NCI-H2029 (cell line): ENCODE measurements at places on chromosomes 2 and 18.

- no peak for DNase-seq
Measured at GRCh38 chr2:167287212-167287611, 398.9 kb downstream of the XIRP2 start.

GRCh38 chr2:112915300-112916144, 4.6 kb downstream of the IL37 start:
- DNase-seq = no peak

DNA sequence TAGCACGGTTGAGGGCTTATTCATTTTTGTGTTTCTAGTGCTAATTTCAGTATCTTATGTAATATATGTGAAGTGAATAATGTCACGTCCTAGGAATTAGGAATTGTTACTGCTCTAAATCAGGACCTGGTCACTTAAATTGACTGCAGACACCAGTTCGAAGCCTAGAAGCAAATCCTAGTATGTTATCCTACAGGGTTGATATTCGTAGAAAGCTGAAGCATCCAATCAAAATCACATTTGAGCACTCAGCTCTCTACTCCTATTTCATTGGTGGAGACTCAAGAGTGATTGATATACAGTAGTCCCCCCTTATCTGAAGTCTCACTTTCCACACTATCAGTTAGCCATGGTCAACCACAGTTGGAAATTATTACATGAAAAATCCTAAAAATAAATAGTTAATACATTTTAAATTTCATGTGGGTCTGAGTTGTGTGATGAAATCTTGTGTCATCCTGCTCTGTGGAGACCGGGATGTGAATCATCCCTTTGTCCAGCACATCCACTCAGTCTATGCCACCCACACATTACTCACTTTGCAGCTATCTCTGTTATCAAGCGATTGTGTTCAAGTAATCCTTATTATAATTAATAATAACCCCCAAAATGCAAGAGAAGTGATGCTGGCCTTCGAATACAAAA, 35.2 kb upstream of the SCN9A start:
- no peak for DNase-seq

DNA sequence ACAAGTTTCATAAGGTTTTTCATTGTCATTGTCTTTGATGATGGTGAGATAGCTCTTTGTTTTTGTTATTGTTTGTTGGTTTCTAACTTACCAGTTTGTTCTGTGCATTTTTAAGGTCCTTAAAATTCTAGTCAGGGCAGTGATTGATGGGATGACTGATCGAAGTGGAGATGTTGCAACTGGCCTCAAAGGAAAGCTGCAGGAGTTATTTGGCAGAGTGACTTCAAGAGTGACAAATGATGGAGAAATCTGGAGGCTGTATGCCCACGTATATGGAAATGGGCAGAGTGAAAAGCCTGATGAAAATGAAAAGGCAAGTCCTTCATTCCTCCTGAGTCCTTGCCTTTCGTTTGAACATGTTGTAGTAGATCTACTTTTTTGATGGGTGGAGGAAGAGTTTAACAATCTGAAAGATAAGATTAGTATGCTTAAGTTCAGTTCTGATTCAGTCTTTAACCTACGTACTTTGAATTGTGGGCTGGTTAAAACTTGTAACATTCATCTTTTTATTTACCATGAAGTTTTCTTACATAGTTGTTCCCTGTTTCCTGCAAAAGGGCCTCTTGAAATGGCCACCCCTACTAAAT, 135.8 kb upstream of the LTBP1 start:
- no peak for DNase-seq

DNA sequence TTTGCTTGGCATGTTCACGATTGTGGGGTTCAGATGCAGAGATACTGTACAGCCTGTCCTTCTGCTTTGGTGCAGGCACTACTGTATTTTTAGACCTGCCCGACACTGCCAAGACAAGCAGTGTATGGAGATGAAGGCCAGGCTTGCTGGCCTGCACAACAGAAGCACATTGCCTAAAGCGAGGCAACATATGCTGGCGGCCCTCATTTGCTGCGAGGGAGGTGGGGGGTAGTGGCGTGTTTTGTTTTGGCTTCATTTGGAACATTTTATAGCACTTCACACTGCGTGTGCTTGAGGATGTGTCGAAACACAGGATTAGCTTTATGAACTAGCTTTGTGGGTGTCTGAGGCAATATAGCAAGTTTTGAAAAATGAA, 27.0 kb downstream of the TMEM182 start:
- no peak for DNase-seq

- DNase-seq = no peak
Measured at GRCh38 chr18:45155526-45155925, 459.8 kb upstream of the SLC14A2 start.

DNA sequence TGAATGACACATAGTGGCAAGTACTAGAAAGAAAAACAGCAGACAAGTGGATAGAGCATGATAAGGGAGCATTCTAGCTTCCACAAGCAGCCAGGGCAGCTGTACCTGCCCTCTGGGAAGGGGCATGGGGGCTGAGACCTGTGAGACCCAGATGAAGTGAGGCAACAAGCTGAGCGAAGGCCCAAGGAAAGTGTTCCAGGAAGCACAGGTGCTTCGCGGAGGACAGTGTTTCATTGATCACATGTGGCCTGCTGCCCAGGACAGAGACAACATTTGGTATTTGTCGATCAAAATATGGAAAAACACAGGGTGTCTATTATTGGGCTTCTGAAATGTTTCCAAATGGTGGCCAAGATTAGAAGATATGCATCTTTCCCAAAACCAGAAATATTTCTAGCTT, 149.1 kb downstream of the ZNF516 start:
- no peak for DNase-seq
